ENCODE measurements at places on chromosomes 5 and 9. TPM values are rescaled to one million over a fixed set of nuclear protein-coding genes. Genes with fewer than 3 reads are reported as not detected.

DNA sequence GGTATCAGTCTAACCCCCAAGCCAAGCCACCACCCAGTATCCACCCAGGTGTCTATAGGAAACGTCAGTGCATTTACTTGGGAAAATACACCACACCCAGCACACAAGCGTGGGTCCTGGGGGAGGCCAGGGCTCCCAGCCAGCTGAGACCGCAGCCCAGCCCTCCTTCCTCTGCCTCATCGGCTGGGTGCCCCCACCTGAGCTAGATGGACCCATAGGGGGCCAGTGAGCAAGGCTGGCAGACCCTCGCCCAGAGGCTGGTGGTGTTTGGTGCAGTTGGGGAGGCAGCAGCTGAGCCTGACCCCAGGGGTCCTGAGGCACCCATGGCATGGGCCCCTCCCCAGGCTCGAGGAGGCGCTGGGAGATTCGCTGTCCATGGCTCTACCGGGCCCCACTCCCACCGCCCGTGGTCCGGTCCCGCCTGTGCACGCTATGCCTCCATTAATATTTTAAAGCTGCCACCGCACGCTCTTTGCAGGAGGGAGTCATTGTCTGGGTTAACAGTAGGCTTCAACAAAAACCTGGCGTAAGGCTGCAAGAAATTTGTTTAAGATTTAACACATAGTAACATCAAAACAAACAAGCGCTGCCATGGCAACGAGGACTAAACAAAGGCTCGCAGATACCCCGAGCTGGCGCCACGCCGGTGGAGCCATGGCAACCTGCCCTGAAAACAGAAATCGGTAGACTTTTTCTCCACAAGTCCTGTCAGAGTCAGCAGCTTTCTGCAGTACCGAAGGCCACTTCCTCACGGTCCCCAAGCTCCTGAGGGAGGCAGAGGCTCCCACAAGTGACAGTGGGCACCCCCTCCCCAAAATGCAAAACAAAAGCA, 20.6 kb downstream of the TPPP start:
- no peak for DNase-seq

The C9orf50 gene
- total RNA-seq, result not detected

GRCh38 chr5:95591490-95591901, 28.4 kb upstream of the GPR150 start:
- no peak for DNase-seq

GRCh38 chr5:132674671-132675506, 1.1 kb downstream of the IL4 start:
- no peak for DNase-seq

DNA sequence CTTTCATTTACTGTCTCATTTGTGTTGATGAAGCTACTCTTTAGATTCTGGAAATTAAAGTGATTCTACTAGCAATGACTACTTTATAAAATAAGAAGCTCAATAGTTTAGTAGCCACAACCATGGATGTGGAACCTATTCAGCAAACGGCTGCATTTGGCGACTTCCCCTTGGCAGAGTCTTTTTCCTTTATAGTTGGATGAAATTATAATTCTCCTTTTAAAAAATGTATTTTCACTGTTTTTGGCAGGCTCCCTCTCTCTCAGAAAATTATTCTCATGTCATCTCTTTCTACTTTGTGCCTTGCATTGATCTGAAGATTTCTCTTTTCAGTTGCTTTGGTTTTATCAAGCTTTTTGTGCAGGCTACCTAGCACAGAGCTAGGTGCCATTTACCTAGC, 50.6 kb upstream of the KCNN2 start:
- DNase-seq, result no peak

- no peak for DNase-seq
Measured at GRCh38 chr9:130167927-130168326, 4.3 kb upstream of the NCS1 start.

The NR6A1 gene
- 2.4 TPM for total RNA-seq

The CA9 gene
- total RNA-seq, result 2.2 TPM

The GPR150 gene
- not detected for total RNA-seq

The GDNF gene
- 0.30 TPM for total RNA-seq

The GCNT4 gene
- 1.4 TPM for total RNA-seq

DNA sequence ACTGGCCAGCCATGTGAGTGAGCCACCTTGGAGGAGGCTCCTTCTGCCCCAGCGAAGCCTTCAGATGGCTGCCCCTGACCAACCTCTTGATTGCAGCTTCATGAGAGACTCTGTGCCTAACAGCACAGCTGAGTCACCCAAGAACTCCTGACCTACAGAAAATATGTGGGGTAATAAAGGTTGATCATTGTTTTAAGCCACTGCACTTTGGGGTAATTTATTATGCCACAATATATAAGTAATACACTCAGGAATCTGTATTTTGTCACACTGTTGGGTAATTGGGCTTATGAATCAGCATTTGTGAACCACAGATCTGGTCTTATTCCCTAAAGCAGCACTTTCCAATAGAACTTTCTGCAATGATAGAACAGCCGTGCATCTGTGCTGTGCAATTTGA, 24.4 kb upstream of the VDAC1 start:
- no peak for DNase-seq

DNA sequence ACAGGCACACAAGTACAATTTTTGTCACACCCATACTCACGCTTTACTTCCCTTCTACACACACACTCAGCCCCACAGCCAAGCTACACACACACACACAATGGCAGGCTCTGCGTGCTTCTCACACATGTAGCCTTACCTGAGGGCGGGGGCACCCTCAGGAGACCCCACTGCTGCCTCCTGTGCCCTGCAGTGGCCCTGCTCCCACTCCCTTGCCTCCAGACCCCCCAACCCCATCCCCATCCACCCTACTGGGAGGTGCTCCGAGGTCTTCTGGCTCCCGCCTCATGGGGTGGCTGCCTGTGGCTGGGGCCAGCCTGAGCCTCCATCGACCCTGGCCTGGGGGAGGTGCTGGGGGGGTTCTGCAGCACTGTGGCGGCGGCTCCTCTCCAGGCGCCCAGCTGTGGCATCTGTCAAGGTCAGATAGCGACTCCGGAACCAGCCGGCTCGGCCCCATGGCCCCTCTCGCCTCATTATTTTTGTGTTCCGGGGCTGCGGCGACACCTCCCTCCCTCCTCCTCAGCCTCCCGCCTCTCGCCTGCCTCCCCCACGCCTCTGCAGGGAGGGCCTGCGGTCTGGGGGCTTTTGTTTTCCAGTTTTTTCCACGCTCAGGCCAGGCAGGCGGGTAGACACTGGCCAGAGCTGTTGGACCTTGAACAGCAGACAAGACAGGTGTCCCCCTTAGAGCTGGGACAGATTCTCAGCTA, 21.7 kb downstream of the CXXC5 start:
- DNase-seq, result no peak

The NUTM2G gene
- total RNA-seq, result not detected

GRCh38 chr9:91074866-91075265, 273.2 kb downstream of the SYK start:
- no peak for DNase-seq

The RARS1 gene
- 81.8 TPM for total RNA-seq

Data from esophagus squamous epithelium (tissue), 5 donors.